ENCODE measurements at places on chromosomes 5 and 9. TPM values are rescaled to one million over a fixed set of nuclear protein-coding genes. Genes with fewer than 3 reads are reported as not detected.
A peak's percentile ranks its signal among the peaks of the same experiment; 100 is the strongest.

GRCh38 chr9:32385152-32385884 lies 875 bp downstream of the ACO1 start:
- no peak for DNase-seq

DNA sequence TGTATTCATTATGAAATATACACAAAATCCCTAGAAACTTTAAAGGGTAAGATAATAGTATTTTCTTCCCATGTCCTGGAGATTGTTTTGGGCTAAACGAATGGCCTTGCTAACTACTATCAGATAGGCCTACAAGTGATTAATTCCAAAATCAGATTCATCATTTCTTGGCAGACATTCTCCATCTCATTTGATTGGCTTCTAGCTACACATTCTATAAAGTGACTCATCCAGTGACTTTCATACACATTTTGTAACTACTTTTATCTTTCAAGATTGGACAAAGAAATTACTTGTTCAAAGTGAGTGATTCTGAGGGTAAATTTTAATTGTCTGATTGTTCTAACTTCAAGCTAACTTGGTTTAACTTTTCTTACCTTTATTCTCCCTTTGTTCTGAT lies 93.3 kb downstream of the RAPGEF6 start:
- DNase-seq, result no peak

DNA sequence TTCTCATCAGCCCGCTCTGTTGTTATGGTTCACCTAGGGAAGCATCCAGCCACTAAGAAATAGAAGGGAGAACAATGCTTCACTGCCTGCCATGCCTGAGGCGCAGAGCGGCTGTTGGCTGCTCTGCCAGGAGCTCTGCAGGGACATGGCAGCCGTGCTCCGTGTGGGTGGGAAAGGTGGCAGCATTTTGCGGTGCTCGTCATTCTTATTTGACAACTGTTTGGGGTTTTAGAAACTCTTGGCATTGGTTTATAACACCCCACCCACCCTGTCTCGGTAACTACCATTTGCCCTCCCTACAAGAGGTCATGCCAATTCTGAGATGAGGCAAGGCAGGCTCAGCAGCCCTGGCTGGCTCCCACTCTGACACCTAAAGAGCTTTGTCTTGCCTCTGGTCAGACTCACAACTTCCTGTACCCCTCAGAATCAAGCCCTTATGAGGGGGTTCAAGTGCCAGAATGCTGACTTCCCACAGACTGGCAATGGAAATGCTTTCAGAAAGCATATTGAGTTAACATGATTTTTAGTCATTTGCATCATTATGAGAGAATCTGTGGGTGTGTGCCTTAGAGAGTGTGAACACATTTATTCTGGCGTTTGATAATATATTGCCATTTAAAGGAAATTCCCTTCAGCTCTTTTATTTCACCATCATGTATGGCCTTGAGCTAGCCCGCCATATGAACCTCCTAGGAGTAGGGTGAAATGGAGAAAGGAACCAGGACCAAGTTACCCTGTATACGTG lies 288.0 kb upstream of the ANKRD55 start:
- DNase-seq, result no peak

- no peak for DNase-seq
Observed at GRCh38 chr5:107149243-107150005, 521.3 kb downstream of the EFNA5 start.

- no peak for DNase-seq
Observed at GRCh38 chr5:125276096-125276495, 529.7 kb upstream of the ZNF608 start.

GRCh38 chr9:38339087-38339486 lies 53.4 kb upstream of the ALDH1B1 start:
- DNase-seq, result no peak

- DNase-seq, result no peak
Observed at GRCh38 chr5:129921204-129921603, 16.9 kb downstream of the CHSY3 start.

- DNase-seq, result no peak
Observed at GRCh38 chr5:121144764-121145163, 680.7 kb downstream of the PRR16 start.

DNA sequence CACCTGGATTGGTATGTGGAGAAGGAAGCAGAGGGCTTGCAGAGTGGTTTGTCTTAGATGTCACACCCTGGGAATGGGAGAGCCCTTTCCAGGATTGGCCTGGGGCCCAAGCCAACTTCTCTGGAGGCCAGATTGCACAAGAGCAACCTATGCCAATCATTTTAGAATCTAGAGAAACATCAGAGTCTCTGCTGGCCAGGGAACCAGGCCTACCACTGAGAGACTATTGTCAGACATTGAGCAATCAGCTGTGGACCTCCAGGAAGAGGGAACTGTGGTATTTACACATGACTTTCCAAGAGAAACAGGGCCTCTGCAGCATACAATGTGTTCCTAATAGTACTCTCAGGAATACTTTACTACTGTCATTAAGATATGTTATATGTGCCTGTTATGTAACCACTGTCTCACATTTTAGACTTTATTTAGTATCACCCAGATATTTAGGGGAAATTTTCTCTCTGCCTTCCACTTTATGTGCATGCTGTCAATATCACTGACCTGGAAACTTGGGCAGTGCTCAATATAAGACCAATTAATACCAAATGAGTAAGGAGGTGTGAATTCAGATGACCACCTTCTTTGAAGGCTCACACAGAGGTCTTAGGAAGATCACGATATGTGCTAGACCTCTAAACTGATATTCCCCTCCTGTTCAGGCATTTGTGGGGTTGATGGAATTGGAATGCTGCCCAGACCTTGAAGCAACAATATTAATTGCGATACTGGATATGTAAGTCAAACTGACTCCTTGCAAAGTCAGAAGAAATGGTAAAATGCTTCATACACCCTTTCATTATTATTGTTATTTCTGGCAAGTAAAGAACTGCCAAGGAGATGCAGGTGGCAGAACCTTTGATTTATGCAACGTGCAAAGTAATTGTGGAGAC lies 20.5 kb upstream of the CCL28 start:
- peak; percentile 4 for DNase-seq

- DNase-seq, result no peak
Observed at GRCh38 chr5:171024084-171024483, 162.3 kb downstream of the RANBP17 start.

DNA sequence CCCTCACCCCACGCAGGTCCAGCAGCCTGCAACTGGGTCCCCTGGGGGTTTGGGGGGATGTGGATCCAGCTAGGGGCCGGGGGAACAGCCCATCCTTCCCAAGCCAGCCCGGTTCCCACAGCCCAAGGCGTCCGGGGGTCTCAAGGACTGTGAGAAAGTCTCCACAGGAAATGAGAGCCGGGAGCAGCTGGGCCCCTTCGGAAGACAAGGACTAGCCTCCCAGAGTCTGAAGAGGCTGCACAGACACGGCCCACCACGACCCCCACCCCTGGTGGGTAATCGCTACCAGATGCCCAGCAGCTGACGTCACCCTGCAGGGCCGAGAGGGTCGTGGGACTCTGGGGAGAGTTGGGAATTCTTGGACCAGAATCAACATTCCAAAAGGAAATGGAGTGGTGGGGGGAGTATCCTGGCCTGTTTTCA lies 10.5 kb downstream of the SH2D3C start:
- DNase-seq, result peak; percentile 70

DNA sequence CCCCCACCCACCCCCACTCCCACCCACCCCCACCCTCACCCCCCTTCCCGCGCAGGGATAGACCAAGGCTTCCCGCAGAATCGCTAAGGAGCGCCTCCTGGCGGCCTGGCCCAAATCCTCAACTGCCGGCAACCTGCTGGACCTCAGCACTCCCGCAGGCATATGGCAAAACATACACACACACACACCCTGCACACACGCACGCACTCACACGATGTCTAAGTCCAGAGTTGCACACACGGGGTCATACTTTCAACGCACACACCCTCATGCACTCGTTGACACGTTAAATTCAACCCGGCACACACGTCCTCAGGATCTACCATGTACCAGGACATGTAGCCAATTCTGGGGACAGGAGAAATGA lies 1.7 kb downstream of the CPLX2 start:
- no peak for DNase-seq

DNA sequence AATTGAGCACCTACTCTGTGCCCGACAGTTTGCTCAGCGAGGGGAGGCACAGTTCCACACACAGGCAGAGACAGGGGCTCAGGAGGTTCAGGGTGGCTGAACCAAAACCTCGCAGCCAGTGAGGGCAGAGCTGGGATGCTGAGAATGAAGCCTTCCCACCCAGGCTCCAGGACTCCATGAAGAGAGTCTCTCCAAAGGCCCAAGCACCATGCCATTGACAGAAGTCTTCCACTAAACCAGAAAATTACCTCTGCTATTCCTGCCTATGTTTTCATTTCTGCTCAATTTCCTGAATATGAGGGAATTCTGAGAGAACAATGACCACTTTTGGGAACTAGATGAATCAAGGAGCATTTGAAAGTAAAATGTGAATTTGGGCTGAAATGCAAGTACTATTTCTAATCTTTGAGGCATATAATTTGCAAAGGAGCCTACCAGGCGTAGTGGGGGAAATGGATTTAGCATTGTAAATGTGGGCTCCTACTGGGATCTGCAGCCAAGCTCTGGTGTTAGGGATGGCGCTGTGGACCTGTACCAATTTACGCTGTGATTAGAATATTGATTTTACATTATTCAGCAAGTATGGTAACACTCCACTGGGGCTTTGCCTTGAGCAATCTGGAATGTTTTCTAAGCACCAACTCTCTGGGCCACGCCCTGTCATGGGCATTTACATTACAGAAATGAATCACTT lies 91.9 kb downstream of the DRD1 start:
- no peak for DNase-seq

- no peak for DNase-seq
Observed at GRCh38 chr5:158593925-158594324, 505.8 kb downstream of the EBF1 start.

DNA sequence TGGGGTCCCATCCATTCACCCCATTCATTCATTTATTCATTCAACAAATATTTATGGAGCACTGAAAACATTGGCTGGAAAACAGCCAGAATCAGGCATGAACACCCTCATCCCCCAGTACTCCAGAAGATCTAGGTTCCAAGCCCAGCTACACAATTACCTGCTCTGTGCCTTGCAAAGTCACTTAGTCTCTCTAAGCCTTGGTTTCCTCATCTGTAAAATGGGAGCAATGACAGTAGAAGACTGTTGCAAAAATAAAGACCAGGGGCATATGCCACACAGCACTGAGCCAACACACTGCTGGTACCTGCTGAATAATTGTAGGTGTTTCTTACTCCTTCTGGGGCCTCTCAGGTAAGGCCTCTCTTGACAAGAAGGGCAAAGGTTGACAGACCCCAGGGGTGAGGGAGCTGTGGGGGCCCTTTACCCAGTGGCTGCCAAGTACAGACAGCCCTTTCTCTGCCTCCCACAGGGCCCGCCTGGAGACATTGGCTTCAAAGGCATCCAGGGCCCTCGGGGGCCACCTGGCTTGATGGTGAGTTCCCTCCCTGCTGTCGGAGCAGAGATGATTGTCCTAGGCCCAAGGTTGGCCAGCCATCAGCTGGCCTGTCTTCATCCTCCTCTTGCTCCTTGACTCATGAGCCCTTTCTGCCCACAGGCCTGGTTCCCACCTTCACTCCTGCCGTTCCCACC lies 22.6 kb upstream of the ORM1 start:
- DNase-seq, result no peak

GRCh38 chr9:108209132-108209685 lies 646.6 kb downstream of the ACTL7B start:
- no peak for DNase-seq

- no peak for DNase-seq
Observed at GRCh38 chr5:112772124-112772523, 34.4 kb downstream of the APC start.

- no peak for DNase-seq
Observed at GRCh38 chr5:12936221-12936620, 1008.3 kb downstream of the DNAH5 start.

- no peak for DNase-seq
Observed at GRCh38 chr5:171309276-171310211, 496 bp downstream of the TLX3 start.

DNA sequence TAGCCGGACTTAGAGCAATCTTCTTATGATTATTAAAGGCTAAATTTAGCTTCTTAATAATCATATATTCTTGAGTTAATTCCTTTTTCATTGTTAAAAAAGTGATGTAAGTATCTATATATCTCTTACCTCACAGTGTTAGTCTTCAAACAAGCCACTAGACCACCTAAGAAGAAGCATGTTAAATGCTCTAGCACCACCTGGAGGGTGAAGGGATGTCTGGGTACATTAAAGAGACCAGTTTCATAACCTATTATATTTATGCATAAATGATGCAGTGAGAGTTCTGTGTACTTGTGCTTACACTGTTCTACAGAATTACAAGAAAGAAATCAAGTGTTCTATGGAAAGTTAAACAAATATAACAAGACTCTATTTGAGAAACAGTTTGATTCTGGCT lies 55.9 kb upstream of the SLCO6A1 start:
- no peak for DNase-seq

DNA sequence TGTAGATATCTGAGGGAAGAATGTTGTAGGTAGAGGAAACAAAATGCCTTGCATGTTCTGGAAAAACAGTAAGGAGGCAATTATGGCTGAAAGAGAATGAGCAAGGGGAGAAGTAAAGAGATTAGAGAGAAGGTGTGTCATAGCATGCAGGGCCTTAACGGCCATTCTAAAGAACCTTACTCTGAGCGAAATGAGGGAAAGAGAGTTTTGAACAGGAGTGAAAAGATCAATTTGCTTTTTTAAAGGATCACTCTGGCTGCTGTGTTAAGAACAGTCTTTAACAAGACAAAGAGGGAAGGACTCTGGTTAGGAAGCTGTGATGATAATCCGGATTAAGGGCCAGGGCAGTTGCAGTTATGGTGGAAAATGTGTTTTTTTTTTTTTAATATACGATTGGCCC lies 22.6 kb downstream of the PTBP3 start:
- no peak for DNase-seq

DNA sequence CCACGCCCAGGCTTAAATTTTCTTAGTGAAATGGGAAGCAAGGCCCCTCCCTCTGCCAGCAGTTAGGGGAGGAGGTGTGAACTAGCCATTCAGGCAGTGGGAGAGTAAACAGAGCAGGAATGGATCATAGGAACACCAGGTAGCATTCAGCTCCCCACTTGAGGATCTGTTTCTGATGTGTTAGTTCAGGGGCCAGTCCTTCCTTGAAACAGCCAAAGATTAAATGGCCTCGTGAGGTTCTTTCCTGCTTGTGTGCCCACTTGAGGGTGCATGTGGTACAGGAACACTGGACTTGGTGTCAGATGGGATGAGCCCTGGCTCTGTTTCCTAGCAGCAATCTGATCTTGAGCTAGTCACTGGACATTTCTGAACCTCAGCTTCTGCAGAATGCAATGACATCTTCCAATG lies 21.2 kb downstream of the FAXDC2 start:
- no peak for DNase-seq

SURF2 gene
- total RNA-seq, result 15.3 TPM

SYNPO gene
- total RNA-seq, result 12.3 TPM

OR1Q1 gene
- not detected for total RNA-seq

EGFLAM gene
- total RNA-seq, result 0.13 TPM

KCTD16 gene
- under 0.01 TPM for total RNA-seq

ZNF658 gene
- 5.0 TPM for total RNA-seq

SLC36A3 gene
- total RNA-seq, result not detected

DDX4 gene
- total RNA-seq, result not detected

IRX1 gene
- not detected for total RNA-seq

C9orf153 gene
- 0.38 TPM for total RNA-seq

TLE1 gene
- total RNA-seq, result 82.4 TPM

CCL19 gene
- total RNA-seq, result not detected
